ENCODE measurements at places on chromosomes 4 and X.

GRCh38 chr4:7393601-7394575 is 40.8 kb downstream of the PSAPL1 start:
- no peak for DNase-seq

DNA sequence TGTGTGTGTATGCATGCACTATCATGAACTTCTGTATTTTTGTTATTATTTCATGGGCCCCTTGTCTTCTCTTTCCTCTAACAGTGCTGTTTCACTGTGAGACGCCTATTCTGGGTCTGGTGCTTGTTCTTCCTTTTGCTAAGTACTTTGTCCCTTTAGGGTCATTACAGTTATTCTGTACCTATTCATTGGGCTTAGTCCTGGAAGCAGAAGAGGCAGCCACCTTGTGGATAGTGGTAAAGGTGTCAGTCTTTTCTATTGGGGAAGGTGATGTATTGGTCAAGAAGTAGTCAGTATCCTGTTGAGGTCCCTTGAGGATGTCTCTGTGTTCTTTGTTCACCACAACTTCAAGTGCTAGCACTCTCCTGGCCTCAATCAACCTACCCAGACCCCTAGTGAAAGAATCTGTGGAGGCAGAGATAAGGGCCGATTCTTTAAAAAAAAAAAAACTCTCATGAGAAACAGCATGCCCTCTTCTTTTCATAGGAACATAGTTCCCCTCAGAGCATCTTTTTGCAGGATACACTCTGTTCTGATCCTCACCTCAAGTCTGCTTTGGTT is 593.8 kb downstream of the SPRY1 start:
- no peak for DNase-seq

DNA sequence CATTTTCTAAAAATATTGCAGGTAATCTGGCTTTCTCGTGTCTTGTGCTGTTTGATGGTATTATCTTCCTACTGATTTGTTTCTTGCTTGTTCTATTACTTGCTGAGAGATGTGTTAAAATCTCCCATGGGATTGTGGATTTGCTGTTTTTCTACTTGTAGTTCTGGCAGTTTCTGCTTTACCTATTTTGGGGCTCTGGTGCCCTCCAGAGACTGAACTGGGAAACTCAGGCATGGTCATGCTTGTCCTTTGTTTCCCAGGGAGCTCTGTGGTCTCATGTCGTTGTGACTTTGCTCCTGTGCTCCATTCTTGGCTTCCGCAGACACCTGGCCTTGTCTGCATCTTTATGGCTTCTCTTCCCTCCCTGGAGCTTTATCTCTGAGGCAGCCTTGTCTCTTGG is 39.5 kb downstream of the NSD2 start:
- peak; percentile 50 for DNase-seq

DNA sequence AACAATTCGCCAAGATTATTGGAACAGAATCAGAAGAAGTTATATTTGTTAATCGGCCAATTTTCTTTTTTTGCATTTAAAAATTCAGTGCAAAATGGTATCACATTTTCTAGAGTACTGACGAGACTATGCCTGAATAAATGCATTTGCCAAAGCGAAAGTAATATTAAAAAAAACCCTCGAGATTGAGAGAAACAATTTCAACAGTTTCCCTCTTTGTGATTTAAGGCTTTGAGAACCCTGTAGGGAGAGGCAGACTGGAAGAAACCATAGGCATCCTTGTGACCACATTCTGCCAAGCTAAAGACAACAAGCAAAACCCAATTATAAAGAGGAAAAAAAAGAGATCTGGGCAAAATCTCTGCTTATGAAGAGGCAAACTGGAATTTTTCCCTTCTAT is 218.1 kb upstream of the GK2 start:
- DNase-seq = no peak

DNA sequence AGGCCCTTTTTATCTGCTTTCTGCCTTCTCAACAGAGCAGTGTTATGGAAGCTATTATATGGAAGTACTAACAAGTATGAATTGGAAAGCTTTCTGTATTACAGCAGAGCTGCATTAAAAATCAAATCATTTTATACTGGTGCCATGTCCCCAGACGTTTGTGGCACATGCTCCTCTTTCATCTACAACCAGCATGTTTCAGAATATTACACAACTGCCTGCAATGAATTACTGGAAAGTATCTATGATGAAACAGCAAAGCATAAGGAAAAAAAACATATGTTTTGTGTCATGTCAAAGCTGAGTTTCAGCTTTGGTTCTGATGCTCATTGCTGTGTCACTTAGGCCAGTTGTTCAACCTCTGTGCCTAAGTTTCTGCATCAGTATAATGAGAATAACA is 576.8 kb downstream of the GBA3 start:
- no peak for DNase-seq

DNA sequence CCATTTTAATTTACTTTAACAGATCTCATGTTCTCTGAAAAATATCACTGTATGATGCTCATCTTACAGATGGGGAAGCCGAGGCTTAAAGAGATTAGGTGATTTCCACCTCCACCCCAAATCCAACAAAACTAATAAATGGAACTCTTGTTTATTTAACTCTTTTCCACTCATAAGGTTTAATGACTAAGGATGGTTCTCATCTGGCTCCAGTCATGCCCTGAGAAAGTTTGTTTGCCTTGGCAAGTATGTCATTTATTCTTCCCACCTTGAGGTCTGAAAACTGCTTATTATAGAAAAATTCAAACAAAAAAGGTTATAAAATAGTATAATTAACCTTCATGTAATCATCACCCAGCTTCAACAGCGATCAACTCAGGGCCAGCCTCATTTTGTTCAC is 56.3 kb downstream of the PPEF2 start:
- no peak for DNase-seq

GRCh38 chr4:102751941-102752340 is 8.8 kb downstream of the MANBA start:
- no peak for DNase-seq
